ENCODE measurements at places on chromosomes 5 and 9.
A peak's percentile ranks its signal among the peaks of the same experiment; 100 is the strongest.

DNA sequence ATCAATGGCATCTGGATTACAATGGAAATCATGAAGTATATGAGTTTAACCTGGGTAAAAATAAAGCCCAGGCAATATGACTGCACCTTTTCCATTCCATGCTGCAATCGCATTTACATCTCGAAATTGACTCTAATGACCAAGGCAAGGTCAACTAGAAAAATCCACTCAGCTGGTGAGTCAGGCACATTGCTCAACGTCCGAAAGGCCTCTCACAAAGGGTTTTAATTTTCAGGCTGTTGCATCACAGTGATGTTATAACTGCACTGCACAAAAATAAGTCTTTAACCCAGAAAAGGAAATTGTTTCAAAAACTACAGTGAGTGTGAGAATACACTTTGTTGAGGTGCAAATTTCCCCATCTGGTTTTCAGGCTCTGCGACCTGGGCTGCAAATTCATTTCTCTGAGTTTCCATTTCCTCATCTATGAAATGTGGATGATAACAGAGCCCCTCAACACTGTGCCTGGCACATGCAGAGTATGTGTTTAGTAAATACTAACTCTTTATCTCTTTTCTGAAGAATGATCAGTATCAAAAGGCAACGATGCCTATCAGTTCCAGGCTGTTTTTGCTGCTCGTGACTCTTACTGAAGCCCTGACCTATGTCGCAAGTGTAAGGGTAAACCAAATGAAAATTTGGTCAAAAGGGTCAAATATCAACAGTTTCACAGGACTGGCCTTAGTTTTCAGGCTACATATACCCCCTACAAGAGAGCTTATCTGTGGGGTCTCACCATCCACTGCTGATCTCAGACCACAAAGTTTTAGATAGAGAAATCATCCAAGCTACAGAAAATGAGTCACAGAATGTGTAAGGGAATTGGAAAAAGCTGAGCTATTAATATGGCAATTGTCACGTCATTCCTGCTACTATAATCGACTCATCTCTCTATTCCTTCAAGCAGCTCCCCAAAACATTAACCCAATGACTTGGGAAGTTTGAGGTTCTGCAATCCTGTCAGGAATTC lies 4.1 kb downstream of the NFIL3 start:
- DNase-seq, result peak; percentile 82

DNA sequence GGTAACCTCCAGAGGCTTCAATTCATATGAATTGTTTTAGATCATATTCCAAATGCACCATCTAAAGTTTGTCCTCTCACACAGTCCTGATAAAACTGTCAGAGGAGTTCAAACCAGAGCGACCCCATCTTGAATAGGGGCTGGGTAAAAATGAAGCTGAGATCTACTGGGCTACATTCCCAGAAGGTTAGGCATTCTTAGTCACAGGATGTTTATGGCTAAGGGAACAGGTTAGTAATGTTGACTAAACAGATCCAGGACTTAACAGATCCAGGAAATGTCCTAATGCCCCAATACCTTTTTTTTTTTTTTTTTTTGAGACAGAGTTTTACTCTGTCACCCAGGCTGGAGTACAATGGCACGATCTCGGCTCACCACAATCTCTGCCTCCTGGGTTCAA lies 192.6 kb upstream of the PRDM9 start:
- DNase-seq, result no peak

DNA sequence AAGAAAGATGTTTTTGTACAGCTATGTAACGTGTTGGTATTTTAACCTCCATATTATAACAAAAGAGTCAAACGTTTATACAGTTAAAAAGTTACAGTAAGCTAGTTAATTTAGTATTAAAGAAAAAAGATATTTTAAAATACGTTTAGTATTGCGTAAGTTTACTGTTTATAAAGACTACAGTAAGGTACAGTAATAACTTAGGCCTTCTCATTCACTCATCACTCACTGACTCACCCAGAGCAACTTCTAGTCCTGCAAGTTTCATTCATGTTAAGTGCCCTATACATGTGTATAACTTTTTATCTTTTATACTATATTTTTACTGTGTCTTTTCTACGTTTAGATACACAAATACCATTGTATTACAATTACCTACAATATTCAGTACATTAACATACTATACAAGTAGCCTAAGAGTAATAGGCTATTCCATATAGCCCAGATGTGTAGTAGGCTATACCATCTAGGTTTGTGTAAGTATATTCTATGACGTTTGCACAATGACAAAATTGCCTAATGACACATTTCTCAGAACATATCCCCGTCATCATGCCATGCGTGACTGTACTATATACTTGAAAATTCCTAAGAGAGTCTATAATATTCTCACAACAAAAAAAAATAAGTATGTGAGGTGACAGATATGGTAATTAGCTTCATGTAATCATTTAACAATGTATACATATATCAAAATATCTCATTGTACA lies 33.8 kb downstream of the ERP44 start:
- DNase-seq, result peak; percentile 44

- no peak for DNase-seq
Measured at GRCh38 chr5:169012450-169012849, 288.5 kb downstream of the SLIT3 start.

DNA sequence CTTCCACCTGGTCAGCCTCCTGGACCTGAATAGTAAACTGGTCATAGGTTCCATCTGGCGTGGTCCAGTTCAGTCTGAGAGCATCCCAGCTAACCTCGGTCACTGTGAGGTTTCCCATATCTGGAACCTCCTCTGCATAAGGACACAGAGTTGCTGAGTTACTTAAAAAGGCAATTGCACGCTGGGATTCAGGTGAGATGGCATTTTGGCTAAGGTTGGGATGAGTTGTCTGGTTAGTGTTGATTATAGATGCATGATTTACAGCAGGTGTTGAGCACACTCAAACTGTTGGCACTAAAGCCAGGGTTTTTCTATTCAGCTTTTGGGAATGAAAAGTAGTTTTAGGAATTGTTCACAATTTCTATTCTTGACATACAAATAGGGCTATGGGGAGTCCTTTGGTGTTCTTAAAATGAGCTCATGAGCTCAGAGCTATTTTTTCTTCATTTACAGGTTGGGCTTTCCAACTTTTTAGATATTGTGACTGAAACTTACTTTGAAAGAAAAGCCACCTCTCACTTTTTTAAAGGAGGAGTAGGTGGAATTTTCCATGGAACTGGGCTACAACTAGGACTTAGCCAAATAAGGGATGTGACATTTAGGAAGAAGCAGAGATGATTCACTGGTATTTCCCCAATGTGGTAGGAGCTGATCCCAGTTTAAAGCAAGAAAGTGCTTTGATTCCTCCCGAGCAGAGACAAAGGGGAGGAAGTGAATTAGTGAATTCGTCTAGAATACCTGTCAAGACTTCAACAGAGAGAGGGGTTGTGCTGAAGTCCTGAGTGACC lies 54.7 kb downstream of the TNC start:
- peak; percentile 15 for DNase-seq

DNA sequence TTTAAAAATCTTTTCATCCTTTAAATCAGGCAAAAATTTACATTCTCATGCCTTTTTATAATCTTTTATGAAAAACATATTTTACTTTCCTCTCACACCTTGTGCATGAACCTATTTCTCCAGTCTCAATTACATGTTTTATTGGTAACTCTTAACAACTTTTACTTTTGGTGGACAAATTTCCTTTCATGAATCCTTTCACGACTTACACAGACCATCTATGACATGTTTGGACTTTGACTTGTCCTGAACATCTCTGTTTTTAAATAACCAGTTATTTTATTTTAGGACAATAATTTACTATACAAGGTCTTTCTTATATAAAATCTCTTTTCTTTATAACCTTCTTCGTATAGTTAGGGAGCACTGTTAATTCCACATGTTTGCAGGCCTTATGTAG lies 26.5 kb upstream of the MTMR12 start:
- DNase-seq, result no peak

GRCh38 chr5:178392931-178393394 lies 160.4 kb upstream of the PHYKPL start:
- no peak for DNase-seq

DNA sequence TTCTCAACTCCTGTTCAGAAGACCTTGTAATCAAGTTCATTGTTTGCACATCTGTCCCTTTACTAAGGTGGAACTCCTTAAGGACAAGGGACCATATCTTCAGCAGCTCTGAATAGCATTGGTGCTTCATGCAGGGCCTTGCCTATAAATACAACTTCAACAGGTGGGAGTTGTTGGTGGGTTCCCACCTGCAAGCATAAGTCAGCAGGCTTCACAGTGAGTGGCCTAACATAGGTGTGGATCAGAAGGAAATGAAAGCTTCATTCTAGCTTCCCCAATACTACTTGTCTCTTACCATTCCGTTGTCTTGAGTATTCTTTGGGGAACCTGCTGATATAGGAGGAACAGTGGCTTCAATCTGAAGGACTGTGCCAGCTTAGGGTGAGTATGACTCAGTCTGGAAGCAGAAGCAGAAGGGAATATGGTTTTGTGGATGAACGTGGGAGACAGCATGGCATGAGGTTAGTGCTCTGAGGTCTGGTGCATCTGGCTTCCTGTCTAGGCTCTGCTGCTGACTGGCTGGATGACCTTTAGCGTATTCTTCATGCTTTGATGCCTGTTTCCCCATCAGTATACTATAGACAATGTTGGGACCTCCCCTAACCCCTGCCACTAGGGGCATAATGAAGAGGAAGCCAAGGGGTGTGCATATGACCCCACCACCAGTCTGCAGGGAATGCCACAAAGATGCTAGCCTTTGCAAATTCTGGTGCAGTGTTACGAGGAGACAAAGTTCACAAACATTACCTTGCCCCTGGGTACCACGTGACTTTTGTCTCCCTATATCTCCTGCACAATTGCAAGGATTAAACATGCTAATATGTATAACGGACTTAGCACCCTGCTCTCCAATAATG lies 192.3 kb downstream of the PALM2AKAP2 start:
- no peak for DNase-seq

DNA sequence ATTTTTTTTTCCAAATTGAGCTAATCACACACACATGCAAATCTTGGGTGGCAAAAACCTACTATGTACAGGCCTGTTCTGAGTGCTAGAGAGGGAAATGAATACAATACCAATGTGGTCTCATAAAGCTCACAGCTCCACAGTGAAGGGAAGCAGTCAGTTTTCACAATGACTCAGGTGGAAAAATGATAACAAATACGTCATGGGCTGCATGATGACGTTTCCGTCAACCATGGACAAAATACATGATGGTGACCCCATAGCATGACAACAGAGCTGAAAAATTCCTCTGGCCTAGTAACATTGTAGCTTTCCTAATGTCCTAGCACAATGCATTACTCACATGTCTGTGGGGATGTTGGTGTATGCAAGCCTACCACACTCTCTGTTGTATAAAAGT lies 252.5 kb downstream of the TRIM32 start:
- no peak for DNase-seq

DNA sequence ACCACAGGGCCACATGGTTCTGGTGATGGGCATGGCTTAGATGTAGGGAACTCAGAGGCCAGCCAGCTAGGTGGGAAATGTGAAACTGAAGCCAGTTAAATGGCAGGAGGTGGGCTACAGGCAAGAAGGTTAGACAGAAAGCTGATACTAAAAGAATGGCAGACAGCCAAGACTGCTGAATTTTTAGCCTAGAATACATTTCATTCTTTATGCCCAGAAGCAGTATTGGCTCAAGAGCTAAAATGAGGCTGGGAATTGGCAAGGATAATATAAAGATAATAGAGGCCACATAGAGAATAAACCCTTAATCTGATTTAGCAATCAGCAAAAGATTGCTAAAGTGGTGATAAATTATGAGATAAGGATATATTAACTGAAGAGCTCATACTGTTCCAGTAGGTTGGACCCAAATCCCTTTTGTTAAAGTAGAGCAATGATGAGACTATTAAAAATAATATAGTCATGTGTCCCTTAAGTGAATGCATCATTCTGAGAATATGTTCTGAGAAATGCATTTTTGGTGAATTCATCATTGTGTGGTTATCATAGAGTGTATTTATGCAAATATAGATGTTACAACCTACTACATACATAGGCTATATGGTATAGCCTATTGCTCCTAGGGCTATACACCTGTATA lies 234.3 kb downstream of the CHSY3 start:
- DNase-seq, result no peak

DNA sequence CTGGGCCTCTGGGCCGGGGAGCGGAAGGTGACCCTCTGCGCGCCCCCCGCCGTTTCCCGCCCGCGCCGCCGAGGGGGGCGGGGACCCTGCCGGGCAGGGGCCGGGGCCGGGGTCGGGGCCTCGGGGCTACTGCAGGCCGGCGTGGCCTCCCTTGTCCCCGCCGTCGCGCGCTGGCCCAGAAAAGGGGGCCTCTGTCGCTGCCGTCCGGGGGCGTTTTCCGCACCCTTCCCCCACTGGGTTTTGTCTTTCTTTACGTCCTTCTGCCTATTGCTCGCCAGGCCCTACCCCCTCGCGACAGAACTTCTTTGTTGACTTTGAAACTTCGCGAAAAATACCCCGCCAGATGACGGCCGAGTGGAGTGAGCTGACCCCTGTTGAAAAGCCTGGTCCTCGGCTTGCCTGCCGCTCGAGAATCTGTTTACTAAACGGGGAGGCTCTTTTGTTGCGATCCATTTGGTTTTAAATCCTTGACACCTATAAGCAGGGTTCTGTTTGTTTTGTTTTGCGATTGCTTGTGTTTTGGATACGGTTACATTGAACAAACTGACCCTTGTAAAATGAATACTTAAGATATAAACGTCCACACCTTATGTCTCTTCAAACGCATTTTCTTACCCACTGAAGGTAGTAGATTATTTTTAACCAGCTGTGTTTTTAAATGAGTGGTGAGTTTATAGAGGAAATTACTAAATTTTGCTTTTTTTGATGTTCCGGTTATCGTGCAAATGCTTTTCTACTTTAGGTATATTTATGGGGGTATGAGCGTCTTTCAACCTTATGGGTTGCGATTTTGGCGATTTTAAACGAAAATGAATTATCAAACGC lies 765 bp downstream of the MARCHF6 start:
- DNase-seq, result no peak

- no peak for DNase-seq
Measured at GRCh38 chr9:111598733-111599091, 735 bp downstream of the PTGR1 start.

DNA sequence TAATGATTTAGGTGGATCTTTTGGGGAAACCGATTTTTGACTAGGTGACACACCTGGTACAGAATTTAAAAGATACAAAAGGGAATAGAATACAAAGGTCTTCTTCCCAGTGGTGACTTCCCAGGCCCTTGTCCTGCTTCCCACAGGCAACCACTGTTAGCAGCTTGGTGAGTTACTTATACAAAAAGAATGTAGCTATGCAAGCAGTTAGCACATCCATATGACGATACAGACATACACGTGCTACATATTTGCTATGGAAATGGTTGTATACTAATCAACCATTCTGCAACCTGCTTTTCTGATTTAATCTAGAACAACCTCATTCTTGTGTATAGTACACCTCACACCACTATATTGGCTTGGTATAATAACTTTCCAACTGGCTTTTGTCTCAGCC lies 51.0 kb downstream of the OTULIN start:
- DNase-seq, result no peak
